Left forelimb (tissue), 1 donor: ENCODE measurements at places on chromosomes 7 and 10.

DNA sequence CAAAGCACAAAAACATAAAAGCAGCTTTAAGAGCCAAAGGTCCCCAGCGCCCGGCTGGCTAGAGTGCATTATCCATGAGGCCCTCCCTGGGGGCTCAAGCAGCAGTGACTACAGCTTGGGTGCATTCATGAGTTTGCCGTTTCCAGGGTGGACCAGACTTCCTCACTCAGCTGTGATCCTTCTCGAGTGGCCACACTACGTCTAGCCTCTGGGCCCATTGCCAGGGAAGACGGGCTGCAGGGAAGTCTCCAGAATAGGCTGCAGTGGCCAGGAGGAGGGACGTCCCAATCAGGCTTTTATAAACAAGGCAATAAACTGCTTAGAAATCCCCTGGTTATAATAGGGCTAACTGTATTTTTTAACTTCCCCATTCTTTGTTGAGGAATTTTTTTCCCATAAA lies 89.4 kb upstream of the C1QL3 start:
- DNase-seq: no peak

- peak; percentile 99 for DNase-seq
Measured at GRCh38 chr7:157336383-157337315, at the start of gene DNAJB6. Gene DNAJB6 (plus strand): TSS chr7:157337004. CDS start chr7:157358573, 21,569 bp downstream.

GRCh38 chr7:54615-55014 lies 137.8 kb upstream of the FAM20C start:
- DNase-seq: no peak

DNA sequence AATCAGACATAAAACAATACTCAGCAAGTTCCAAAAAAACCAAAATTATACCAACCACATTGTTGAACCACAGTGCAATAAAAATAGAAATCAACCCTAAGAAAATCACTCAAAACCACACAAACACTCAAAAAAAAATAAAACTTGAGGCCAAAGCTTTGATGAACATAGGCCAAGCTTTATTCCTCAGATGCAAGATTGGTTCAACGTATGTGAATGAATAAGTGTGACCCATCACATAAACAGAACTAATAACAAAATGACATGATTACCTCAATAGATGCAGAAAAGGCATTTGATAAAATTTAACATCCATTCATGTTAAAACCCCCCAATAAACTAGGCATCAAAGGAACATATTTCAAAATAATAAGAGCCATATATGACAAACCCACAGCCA lies 506.1 kb upstream of the FZD8 start:
- DNase-seq: no peak

- no peak for DNase-seq
Measured at GRCh38 chr10:23981520-23982309, 227.2 kb upstream of the KIAA1217 start.

- no peak for DNase-seq
Measured at GRCh38 chr10:126049759-126050700, 153.7 kb downstream of the FANK1 start.

GRCh38 chr10:49526619-49527018 lies 12.3 kb downstream of the ERCC6 start:
- no peak for DNase-seq

- DNase-seq: no peak
Measured at GRCh38 chr10:112365014-112365432, 8.9 kb upstream of the ACSL5 start.

- DNase-seq: no peak
Measured at GRCh38 chr7:57425239-57425944, 24.6 kb upstream of the ZNF716 start.

DNA sequence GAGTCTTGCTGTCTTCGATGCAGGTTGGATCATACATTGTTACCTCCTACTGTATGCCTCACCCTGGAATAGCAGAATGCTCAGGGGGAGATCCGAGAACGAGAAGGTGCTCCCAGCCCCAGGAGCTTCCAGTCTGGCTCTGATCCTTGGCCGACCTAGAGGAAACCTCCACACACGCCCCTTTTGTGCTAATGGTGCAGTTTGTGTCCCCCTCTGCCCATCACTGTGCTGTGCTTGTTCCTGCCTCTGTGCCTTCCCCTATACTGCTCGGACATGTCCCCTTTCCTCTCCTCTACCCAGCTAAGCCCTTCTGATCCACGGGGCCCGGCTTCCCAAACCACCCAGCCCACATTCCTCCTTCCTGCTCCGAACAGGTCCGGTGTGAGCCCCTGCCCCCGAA lies 32.5 kb downstream of the ZNF775 start:
- DNase-seq: no peak

DNA sequence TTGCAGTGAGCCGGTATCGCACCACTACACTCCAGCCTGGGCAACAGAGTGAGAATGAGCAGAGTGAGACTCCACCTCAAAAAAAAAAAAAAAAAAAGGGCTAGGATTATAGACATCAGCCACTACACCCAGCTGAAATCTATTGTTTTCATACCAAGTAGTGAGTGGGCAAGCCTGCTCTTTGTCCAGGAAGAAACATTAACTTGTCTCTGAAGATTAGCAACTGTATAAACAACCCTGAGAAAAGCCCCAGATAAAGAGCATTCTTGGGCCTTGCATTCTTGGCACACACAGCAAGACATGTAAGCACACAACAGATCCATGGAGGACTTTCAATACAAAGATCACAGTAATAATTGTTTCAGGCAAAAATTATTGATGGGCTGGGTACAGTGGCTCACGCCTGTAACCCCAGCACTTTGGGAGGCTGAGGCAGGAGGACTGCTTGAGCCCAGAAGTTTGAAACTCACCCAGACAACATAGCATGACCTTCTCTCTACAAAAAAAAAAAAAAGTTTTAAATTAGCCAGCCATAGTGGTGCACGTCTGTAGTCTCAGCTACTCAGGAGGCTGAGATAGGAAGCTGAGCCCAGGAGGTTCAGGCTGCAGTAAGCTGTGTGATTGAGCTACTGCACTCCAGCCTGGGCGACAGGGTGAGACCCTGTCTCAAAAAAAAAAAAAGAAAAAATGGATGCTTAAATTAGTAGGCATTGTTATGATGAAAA lies 4.4 kb downstream of the PSPH start:
- DNase-seq: no peak

GRCh38 chr7:49789736-49790135 lies 16.3 kb downstream of the VWC2 start:
- no peak for DNase-seq

DNA sequence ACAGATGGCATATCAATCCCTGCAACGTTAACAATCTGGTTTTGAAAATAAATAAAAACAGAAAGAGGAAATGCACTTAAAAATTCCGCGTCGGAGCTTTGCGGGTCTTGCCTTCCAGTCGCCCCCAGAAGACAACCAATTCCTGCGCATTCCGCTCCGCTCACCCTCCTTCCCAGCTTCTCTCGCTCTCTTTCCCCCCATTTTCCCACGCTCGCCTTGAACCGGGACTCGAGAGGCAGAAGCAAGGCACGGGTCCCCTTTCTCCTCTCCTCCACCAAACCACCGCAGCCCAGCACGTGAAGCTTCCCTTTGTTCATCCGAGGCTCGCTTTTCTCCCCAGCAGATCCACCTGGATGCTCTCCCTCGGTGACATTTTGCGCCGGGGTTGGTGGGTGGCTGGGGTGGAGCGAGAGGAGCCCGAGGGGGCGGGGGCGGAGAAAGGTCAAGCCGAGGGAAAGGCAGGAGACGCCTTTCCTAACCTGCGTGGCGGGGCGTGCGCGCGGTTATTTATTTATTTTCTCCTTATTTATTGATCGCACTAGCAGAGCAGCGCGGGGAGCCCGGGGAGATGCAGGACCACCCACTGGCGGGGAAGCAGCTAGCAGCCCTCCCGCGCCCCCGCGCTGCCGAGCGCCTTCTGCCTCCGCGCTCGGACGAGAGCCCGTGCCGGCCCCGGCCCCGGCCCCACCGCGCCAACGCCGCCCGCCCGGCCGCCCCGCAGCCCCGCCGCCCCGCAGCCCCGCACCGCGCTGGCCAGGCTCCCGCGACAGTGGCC lies at the start of gene KCND2:
Gene KCND2, plus strand, starts transcription at position 475 of the 775 bp plus-strand sequence.
- peak; percentile 66 for DNase-seq

- DNase-seq: no peak
Measured at GRCh38 chr7:28785041-28785995, 172.8 kb downstream of the TRIL start.

GRCh38 chr7:107051376-107051775 lies 6.9 kb downstream of the PRKAR2B start:
- no peak for DNase-seq

DNA sequence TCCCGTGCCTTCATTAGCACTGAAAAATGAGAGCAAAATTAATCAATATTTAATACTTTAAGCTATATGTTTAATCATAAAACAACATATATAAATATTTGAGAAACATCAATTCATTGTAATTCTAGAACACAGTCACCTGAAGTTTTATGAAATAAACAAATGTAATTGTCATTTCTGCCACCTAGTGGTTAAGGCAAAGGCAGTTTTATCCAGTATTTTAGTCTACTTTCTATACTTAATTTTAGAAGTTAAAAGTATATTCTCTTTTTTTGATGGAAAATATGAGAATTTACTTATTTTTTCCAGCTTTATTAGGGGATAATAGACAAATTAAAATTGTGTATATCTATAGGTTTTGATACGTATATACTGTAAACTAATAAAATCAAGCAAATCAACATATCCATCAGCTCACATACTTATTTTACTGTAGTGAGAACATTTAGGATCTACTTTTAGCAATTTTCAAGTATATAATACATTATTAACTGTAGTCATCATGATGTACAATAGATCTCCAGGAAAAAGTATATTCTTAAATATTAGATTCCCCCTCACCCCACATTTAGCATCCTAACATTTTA lies 16.9 kb downstream of the PCGF6 start:
- DNase-seq: no peak

DNA sequence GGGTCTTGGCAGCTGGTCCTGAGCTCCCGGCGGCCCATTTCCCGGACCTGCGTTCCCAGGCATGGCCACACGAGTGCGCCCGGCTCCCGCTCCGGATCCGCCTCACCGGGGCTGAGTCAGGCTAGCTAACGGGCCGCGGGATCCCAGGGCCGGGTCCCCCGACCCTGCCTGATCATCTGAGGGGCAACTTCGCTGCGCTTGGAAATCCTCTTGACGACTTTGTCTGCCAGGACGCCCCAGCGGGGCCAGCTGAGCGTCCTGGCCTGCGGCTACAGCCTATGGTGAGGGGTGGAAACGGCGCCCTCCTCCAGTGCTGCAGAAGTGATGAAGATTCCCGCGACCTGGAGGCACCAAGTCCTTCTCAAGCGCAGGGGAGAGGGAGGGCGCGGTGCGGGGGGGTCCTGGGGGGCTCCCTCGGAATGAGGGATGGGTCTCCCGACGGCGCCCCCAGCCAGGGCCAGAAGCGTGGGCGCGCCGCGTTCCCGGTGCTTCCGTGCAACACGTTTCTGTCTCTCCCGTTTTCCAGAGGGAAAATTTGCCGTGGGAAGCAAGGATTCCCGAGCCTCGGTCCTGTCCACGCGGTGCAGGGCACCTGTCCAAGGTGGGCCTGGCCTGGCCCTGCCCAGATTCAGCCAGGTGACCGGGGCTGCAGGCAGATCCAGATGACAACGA lies 212.4 kb downstream of the CCSER2 start:
- peak; percentile 81 for DNase-seq

DNA sequence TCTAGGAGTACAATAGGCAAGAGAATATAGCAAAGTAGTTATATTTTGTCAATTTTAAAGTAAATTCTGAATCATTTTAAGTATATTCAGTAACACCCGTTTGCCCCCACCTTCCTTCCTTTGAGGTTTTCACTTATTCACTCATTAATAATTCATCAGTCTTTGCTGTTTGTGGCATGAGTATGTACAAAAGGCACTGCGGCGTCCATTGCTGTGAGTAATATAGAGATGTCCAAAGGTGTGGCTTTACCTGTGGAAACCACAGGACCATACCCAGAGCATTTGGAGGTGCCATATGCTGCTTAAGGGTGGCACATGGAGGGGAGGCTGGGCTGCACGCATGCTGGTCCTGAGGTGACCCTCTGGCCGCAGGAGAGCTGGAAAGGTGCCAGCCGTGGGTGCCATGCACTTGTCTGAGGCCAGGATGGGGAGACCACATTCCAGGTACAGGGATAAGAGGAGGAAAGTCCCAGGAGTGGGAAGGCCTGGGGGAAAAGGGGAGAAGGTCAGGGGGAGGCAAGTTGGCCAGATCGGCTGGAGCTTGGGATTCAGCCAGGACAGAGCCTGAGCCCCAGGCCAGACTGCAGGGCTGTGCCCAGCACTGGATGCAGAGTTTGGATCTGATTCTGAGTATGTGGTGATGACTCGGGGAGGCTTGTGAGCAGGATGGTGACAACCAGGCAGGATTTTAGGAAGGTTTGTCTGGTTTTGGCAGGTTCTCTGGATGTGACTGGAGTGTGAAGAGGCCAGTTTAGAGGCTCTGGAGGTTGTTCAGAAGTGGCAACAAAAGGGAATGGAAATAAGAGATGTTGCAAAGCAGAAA lies 223.4 kb downstream of the MGMT start:
- DNase-seq: no peak

GRCh38 chr7:129271500-129272355 lies 46.9 kb downstream of the AHCYL2 start:
- no peak for DNase-seq

DNA sequence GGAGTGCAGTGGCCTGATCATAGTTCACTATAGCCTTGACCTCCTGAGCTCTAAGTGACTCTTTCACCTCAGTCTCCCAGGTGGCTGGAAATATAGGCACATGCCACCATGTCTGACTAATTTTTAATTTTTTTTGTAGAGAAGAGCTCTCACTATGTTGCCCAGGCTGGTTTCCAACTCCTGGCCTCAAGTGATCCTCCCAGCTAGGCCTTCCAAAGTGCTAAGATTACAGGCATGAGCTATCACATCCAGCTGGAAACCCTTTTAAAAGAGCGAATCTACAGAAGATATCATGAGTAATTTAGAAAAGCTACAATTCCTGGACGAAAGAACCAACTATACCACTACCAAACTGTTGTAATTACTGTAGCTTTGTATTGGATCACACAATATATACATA lies 394.4 kb upstream of the AUTS2 start:
- DNase-seq: no peak

DNA sequence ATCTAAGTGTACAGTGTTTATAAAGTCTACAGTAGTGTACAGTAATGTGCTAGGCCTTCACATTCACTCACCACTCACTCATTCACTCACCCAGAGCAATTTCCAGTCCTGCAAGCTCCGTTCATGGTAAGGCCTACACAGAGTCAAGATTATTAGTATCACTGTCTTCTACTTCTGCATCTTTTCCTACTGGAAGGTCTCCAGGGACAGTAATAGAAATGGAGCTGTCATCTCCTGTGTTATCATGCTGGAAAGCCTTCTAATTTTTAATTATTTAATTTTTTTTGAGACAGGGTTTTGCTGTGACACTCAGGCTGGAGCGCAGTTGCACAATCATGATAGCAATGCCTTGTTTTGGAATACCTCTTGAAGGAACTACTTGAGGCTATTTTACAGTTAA lies 207.0 kb downstream of the HTR7 start:
- DNase-seq: no peak

- DNase-seq: no peak
Measured at GRCh38 chr7:29146888-29147609, 712 bp upstream of the CPVL start.
